PC-9 (cell line): ENCODE measurements at places on chromosomes 2 and 18. TPM values are rescaled to one million over a fixed set of nuclear protein-coding genes. Genes with fewer than 3 reads are reported as not detected.

- H3K36me3 ChIP-seq = no peaks in the 10 kb centered on the region
- H3K27ac ChIP-seq = no peak overlapping the region
- no peaks in the 10 kb centered on the region for H3K27me3 ChIP-seq
- DNase-seq = no peak
Observed at GRCh38 chr2:203062126-203062525, 47.5 kb downstream of the NBEAL1 start.

- peak overlapping the region; percentile 75 for H3K4me3 ChIP-seq
- peaks cover 12% of the 10 kb centered on the region for H3K4me1 ChIP-seq
- no peaks in the 10 kb centered on the region for H3K36me3 ChIP-seq
- DNase-seq = no peak
- no peaks in the 10 kb centered on the region for H3K27me3 ChIP-seq
Observed at GRCh38 chr2:132668987-132669907, 758 bp downstream of the LYPD1 start.

Gene NT5C1B
- total RNA-seq = not detected in 2 replicates

Gene PROM2
- 129 and 147 TPM in 2 replicates for total RNA-seq

- H3K4me1 ChIP-seq = peaks cover 22% of the 10 kb centered on the region
- H3K36me3 ChIP-seq = no peaks in the 10 kb centered on the region
- H3K27ac ChIP-seq = peak overlapping the region; percentile 43
- no peaks in the 10 kb centered on the region for H3K27me3 ChIP-seq
Observed at GRCh38 chr2:69163109-69163508, 150.1 kb downstream of the ANTXR1 start.

DNA sequence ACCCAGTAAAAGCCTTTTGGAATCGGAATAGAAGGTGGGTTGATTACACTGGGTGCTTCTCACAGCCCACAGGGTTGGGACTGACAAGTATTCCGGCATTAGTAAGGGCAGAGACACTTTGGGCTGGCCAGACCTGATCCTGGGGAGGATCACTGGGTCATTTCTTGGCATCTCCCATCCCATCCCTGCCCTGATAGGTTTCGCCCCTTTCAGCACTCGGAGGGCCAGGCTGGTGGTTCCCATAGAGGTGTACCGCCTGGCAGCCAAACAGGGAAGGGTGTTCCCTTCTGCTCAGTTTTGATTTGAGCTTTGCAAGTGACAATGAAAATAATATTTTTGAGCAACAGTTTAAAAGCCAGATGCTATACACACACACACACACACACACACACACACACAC is 37.3 kb downstream of the CYP1B1 start:
- H3K27ac ChIP-seq = no peak overlapping the region
- no peaks in the 10 kb centered on the region for H3K36me3 ChIP-seq
- peaks cover 5% of the 10 kb centered on the region; the same call in 1 of the 2 replicates for H3K4me1 ChIP-seq
- H3K27me3 ChIP-seq = no peaks in the 10 kb centered on the region
- H3K4me3 ChIP-seq = no peak overlapping the region

DNA sequence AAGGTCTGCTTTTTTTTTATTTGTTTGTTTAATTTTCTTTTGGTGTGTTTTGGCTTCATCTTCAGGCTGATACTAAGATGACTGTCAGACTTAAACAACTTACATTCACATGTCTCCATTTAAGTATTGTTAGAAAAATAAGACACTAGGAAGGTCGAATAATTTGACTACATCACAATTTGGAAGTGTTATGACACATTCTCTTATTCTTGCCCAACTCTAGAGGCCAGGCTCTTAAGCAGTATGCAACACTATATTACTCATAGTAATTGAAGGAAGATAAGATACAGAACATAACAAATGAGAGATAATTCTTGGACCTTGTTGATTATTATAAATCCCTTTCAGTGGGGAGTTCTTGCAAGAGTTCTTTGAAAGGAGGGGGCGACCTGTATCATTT is 295.3 kb upstream of the COL3A1 start:
- DNase-seq = no peak
- H3K27ac ChIP-seq = no peak overlapping the region
- H3K36me3 ChIP-seq = no peaks in the 10 kb centered on the region
- no peaks in the 10 kb centered on the region for H3K4me1 ChIP-seq
- H3K4me3 ChIP-seq = no peak overlapping the region
- H3K27me3 ChIP-seq = no peaks in the 10 kb centered on the region

DNA sequence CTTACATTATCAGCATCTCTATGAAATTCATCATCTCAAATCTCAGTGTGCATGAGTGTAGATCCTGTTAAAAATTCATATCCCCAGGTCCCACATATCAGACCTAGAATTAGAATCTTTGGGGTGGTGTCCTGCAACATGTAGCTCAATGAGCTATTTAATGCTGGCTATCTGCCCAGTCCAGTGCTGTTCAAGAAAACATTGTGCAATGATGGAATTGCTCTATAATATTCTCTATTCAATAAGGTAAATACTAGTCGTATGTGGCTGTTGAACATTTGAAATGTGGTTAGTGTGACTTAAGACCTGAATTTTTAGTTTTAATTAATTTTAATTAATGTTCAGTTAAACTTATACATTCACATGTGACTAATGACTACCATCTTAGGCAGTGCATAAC is 127.4 kb downstream of the NOL4 start:
- H3K4me3 ChIP-seq = no peak overlapping the region
- no peaks in the 10 kb centered on the region for H3K27me3 ChIP-seq
- H3K27ac ChIP-seq = no peak overlapping the region
- DNase-seq = no peak
- H3K36me3 ChIP-seq = no peaks in the 10 kb centered on the region
- no peaks in the 10 kb centered on the region for H3K4me1 ChIP-seq

GRCh38 chr18:11136241-11136640 is 13.1 kb downstream of the PIEZO2 start:
- H3K4me1 ChIP-seq = no peaks in the 10 kb centered on the region
- H3K4me3 ChIP-seq = no peak overlapping the region
- H3K27me3 ChIP-seq = peaks cover 43% of the 10 kb centered on the region
- no peaks in the 10 kb centered on the region for H3K36me3 ChIP-seq
- no peak for DNase-seq

Gene WDR43
- 37.1 and 57.9 TPM in 2 replicates for total RNA-seq

Gene CTLA4
- not detected in 2 replicates for total RNA-seq

DNA sequence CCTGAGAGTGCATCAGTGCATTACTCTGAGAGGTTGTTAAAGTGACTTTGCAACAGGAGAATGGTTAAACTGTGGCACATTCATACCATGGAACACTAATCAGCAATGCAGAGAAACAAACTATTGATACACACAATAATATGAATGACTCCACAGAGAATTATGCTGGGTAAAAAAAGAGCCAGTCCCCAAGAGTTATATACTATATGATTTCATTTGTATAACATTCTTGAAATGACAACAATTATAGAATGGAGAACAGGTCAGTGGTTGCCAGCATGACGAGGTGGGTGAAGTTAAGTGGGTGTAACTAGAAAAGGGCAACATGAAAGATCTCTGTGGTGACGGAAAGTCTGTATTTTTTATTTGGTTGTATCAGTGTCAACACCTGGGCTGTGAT is 3.0 kb upstream of the NT5C1B start:
- no peaks in the 10 kb centered on the region for H3K4me1 ChIP-seq
- no peak overlapping the region for H3K4me3 ChIP-seq
- H3K36me3 ChIP-seq = 0 out of 2 replicates have a peak, but pooled peaks cover 4% of the 10 kb centered on the region
- no peak overlapping the region for H3K27ac ChIP-seq
- H3K27me3 ChIP-seq = no peaks in the 10 kb centered on the region

GRCh38 chr2:375270-375955 is 87.5 kb upstream of the ALKAL2 start:
- no peaks in the 10 kb centered on the region for H3K4me1 ChIP-seq
- no peaks in the 10 kb centered on the region for H3K36me3 ChIP-seq
- peaks cover 9% of the 10 kb centered on the region; the same call in 1 of the 2 replicates for H3K27me3 ChIP-seq
- no peak overlapping the region for H3K4me3 ChIP-seq
- DNase-seq = no peak
- H3K27ac ChIP-seq = no peak overlapping the region

Gene HOXD1
- total RNA-seq = not detected in 2 replicates

DNA sequence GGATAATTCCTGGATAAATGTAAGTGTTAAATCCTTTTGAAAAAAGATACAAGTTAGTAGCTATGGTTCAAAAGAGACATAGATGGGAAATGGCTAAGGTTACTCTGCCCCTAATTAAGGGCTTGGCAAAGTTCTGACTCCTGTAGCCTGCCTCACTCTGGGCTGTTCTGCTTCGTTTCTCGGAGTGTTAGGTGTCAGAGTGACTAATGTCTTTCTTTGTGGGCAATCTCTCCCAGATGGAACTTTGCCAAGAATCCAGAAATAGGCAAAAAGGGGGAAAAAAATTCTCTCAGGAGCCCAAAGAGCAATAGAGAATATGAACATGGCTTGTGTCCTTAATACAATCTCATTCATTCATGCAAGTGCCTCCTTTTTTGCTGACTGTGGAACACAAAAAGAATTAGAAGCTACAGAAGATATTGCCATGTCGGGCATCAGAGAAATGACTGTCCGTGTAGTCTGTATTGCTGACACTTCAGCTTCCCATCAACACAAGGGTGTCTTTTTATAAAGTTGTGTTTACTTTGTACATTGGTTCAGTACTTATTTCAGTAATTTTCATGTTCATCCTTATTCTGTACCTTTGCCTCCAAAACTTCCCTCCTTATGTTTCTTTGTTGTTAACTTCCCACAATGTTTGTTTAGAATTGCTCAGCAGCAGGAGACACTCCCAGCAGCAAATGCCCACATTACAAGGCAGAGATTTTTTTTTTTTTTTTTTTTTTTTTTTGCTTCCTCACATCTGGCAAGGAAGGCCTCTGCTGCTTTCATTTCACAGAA is 134.0 kb downstream of the FTCDNL1 start:
- H3K4me3 ChIP-seq = peak overlapping the region; percentile 25; the same call in 1 of the 2 replicates
- H3K27ac ChIP-seq = peak overlapping the region; percentile 72
- peak; percentile 51 for DNase-seq
- H3K36me3 ChIP-seq = no peaks in the 10 kb centered on the region
- peaks cover 19% of the 10 kb centered on the region for H3K4me1 ChIP-seq

DNA sequence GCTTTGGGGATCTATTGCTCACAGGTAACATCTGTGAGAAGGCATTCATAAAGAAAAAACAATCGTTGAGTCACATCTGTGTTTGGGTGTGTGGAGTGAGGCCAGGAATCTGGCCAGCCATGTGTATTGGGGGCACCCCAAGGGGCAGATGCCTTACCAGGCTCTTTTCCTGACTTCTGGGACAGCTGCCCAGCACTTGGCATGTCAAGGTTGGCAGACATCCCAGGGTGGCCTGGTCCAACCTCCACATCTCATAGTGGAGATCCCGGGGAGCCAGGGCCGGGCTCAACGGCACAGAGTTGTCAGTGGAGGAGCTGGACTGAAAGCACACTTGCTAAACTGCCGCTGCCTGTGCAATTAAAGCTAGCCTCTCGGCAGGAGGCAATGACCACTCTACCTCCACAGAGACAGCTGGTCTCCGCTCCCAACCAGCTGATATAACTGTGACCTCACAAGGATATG is 75.3 kb upstream of the MGAT4A start:
- peak overlapping the region; percentile 27 for H3K27ac ChIP-seq
- no peak overlapping the region for H3K4me3 ChIP-seq
- peak; percentile 66 for DNase-seq
- H3K36me3 ChIP-seq = no peaks in the 10 kb centered on the region
- H3K27me3 ChIP-seq = no peaks in the 10 kb centered on the region

DNA sequence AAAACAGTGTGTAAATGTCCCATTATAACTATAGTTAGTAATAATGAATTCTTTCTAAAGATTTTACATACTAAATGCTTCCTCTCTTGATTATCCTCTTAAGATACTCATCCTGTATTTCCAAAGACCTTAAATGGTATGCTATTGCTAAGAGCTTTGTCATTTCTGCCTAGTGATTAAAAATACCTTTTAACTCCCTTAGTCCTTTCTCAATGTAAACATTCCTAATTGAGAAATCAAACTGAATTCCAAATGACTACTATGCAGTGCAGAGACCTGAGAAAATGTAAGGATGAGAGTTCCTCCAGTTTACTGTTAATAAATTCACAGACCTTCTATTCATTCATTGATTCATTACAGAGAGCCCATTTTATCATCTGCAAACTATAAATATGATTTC is 86.9 kb downstream of the SOS1 start:
- no peaks in the 10 kb centered on the region for H3K27me3 ChIP-seq
- H3K36me3 ChIP-seq = no peaks in the 10 kb centered on the region
- H3K4me1 ChIP-seq = peaks cover 10% of the 10 kb centered on the region; the same call in 1 of the 2 replicates
- no peak overlapping the region for H3K4me3 ChIP-seq
- DNase-seq = no peak

- H3K36me3 ChIP-seq = no peaks in the 10 kb centered on the region
- H3K27me3 ChIP-seq = no peaks in the 10 kb centered on the region; the same call in 1 of the 2 replicates
- H3K27ac ChIP-seq = no peak overlapping the region
- DNase-seq = no peak
- H3K4me1 ChIP-seq = no peaks in the 10 kb centered on the region
Observed at GRCh38 chr2:128727914-128728313, 409.2 kb upstream of the HS6ST1 start.

DNA sequence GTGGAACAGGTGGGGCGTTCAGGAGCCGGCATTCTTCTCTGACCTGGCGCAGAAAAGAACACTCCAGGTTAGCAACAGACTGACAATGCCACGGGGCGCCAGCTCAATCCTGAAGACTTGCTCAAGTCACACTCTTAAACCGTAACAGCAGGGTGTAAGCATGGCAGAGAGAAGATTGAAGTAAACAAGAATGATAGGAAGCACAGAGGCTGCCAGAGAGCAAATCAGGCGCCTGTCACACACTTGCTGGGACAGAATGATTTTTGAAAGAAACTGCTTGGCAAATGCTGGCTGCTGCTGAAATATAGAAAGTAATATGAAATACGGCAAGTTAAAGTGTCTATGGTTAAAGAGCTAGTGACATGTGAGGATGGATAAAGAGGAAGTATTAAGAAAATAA is 80.5 kb downstream of the MEP1B start:
- H3K27me3 ChIP-seq = no peaks in the 10 kb centered on the region
- no peak overlapping the region for H3K4me3 ChIP-seq
- no peak for DNase-seq
- no peaks in the 10 kb centered on the region for H3K36me3 ChIP-seq

Gene CACNB4
- 0.73 and 0.98 TPM in 2 replicates for total RNA-seq

Gene GAL3ST2
- total RNA-seq = 3.9 and 4.3 TPM in 2 replicates
